ENCODE measurements at places on chromosomes 1 and 21.

DNA sequence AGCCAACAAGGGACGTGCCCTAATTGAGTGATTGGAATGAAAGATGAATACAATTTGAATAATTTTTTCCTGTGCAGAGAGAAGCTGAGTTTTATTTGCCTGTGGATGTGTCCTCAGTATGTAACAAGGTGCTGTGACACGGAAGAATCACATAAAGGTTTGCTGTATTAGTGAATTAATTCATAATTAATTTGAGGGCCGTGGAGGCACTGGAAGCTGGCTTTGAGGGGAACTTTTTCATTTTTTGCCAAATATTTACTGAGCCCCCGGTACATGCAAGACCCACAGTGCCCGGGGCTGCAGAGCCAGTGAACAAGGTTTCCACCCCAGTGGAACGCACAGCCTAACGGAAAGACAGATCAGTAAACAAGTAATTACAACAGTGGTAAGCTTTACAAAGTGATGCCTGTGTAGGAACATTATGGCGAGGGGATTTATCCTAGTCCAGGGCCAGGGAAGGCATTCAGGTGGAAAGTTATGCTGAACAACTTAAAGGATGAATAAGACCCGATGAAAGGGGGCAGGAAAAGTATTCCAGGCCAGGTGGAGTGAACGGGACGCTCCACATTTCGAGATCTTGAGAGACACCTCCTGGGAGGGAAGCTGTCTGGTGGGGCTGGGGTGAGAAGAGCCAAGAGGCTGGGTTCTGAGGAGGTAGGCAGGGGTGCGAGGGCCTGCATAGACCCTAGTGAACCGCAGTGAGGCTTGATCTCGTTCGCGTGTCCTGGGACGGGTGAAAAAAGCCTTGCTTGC is 773 bp upstream of the RCC2 start:
- DNase-seq, result no peak

DNA sequence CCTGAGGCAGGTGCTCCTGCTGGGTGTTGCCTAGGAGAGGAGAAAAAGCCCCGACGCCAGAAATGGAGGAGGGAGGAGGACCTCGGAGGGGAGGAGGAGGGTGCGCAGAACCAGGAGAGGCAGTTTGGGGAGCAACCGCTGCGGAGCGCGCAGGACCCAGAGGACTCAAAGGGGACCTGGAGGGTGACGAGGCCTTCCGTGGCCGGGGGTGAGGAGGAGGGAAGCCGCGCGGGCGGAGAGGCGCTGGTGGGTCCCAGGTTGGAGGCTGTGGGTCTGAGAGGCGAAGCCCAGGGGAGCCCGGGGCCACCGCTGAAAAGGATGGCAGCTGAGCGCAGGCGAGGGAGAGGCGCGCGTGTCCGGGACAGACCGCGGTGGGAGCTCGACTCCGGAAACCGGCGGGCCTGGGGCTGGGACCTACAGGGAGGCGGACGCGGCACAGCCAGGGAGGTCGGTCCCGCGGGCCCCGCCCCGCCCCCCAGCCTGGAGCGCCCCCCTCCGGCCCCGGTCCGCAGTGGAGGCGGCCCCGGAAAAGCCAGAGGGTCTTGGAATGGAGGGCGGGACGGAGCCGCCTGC is 15.1 kb downstream of the RNF223 start:
- DNase-seq, result no peak

GRCh38 chr1:42950116-42950481 is 8.6 kb downstream of the SLC2A1 start:
- no peak for DNase-seq

- no peak for DNase-seq
Observed at GRCh38 chr1:17857996-17858395, 102.9 kb downstream of the ACTL8 start.

DNA sequence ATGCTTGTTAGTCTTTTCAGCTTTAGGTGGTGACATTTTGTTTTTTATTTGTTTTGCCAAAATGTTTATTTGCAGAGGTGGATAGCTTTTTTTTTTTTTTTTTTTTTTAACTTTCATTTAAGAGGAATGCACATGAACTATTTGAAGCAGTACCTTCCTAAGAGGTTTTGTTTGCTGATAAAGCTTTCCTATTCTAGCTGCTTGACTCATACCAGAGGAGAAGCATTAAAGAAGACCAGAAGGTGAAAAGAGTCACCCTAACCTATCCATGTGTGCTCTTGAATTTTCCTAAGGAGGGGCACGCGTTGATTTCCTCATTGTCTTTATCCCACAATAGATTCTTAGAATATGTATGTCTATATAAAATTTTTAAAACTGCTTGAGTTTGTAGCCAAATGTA is 57.7 kb downstream of the PRDM2 start:
- DNase-seq, result no peak

DNA sequence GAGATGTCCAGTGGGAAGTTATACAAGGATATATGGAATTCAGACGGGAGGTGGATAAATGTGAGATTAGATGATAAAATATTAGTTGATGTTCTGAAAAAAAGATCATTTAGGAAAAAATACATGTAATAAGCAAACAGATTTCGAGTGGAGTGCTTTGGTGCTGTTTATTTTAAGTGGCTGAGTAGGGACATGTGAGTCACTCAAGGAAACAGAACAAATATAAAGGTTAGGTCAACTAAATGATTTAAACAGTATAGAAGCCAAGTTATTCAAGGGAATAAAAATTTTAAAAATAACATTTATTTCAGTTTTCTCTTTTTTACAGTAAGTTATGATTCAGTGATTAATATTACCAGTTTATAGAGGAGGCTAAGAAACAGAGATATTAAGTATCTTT is 1046.7 kb upstream of the B3GALT2 start:
- DNase-seq, result peak; percentile 3
